ENCODE measurements at places on chromosomes 11 and 22.
A peak's percentile ranks its signal among the peaks of the same experiment; 100 is the strongest.

- no peak for DNase-seq
These were observed 137.6 kb upstream of the TTC12 start for GRCh38 chr11:113176599-113177360.

- DNase-seq, result no peak
These were observed 7.4 kb downstream of the RCN1 start for GRCh38 chr11:32098142-32098903.

DNA sequence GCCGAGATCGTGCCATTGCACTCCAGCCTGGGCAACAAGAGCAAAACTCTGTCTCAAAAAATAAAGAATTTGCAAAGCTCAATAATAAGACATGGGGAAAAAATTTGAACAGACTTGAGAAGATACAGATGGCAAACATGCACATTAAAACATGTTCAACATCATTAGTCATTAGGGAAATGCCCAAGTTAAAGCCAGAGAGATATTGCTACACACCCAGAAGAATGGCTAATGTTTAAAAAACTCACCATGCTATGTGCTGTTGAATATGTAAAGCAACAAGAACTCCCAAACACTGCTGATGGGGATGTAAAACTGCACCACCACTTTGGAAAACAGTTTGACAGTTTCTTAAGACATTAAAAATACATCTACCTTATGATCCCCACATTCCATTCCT, 12.6 kb downstream of the LRRC75B start:
- no peak for DNase-seq

GRCh38 chr11:105393326-105393725, 216.5 kb upstream of the GRIA4 start:
- no peak for DNase-seq

GRCh38 chr11:111983187-111983986, 41.8 kb upstream of the DLAT start:
- DNase-seq, result no peak

DNA sequence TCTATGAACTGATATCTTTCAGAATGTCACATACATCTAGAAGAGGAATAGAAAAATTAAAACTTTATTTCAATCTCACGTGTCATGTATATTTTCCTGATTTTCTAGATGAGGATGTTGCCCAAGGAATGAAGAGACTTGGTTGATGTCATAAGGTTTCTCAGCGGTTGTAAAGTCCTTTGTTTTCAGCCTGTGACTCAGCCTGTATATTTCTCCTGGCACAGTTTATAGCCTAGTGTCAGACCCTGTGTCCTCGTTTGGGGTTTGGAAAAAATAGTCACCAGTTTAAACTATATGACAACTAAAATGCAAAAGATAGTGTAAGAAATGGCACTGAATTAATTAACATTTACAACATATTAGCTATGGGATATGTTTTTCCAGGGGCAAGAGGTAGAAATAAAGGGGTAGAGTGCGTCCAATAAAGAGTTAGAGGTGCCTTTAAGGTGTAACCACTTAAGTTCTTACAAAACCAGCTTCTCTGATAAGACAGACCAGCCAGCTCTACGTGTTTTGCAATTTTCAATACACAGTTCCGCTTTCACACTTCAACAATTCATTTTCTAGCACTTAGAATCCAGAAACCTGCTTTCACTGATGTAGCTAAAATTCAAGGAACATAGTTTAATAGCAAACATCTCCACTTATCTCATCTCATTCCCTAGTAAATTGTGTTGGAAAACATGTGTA, 1432.6 kb upstream of the TENM4 start:
- DNase-seq, result no peak

- DNase-seq, result no peak
These were observed 18.4 kb downstream of the ABTB2 start for GRCh38 chr11:34339149-34340064.

GRCh38 chr22:27719535-27720227, 81.9 kb downstream of the MN1 start:
- DNase-seq, result no peak

DNA sequence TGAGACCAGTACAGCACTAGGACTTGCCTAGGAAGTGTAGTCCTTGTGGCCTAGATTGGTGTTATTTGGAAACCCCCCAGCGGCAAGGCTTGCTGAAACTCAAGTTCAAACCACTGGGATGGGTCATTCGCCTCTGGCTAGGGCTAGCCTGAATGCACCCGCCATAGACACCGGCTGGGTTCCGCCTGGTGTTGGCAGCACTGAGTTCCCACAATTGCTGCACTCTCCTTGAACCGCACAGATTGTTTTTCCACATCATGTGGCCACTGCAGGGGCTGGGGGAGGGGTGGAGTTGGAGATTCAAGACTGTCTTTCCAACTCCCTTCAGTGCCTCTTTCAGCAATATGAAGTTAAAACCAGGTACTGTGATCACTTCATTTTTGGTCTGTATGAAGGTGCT, 43.1 kb downstream of the CCDC73 start:
- no peak for DNase-seq

GRCh38 chr11:30526558-30526957, 59.6 kb downstream of the MPPED2 start:
- DNase-seq, result no peak

DNA sequence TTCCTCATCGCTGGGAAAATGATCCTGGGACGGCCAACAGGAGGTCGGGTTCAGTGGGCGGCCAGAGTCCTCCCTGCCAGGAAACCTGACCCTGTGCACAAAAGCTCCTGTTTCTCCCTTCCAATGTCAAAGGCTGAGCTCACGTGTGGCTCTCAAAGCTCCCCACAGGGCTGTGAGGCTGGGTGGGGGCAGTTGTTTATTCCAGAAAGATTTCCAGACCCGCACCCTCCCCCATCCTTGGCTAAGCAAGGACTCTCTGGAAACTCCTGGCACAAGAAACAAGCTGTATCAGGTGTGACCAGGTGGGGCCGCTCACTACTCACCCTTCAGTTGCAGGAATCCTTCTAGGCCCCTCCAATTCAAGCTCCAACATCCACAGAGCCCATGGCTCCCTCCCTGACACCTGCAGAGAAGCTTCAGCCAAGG, 131.9 kb downstream of the SHANK2 start:
- no peak for DNase-seq

GRCh38 chr11:87173185-87174039, 135.7 kb downstream of the TMEM135 start:
- no peak for DNase-seq

DNA sequence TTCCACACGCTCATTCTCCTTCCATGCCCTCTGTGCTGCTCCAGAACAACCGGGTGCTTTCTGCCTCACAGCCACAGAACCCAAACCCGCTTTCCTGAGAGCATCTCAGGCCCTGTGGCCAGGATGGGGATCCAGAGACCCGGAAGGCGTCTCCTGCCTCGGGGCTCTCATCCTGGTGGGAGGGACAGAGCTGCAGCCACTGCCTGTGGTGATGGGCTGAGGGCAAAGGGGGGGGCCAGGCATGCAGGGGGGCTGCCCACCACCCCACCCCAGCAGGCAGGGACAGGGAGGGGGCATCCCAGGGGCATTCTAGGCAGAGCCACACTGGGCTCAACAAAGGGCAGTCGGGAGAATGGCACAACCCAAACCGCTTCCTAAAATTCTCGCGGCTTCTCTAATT, 41.4 kb downstream of the CERK start:
- no peak for DNase-seq

GRCh38 chr11:19258641-19259230, 18.0 kb upstream of the E2F8 start:
- DNase-seq, result no peak

DNA sequence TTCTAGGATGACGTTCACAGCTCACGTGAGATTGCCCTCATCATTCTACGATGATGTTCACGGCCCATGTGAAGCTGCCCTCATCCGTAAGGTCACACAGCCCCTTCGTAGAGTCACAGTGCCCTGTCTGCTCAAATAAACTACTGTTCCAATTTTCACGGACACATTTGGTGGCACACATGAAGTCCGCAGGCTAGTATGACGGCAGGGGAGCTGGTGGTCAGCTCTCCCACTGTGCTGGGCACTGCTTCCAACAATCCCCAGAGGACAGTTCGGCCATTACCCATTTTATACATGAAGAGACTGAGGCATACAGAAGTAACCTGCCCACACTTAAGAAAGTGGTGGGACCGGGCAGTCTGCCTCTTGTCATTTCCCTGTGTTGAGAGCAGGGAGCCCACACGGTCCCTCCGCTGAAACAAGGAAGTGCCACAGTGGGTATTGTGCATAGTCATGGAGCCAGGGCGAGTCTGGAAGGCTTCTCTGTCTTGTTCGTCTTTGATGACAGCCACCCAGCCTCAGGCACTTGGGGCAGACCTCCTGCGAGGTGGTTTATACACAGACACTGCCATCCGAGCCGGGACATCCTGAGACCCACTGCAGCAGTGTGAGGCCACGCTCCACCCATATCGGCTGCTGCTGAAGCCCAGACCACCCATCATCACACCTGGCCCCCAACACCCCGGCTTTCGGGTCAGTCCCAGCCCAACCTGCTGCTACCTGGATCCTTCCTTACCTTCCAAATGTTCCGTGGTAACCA, 114.3 kb downstream of the PHF21B start:
- no peak for DNase-seq

DNA sequence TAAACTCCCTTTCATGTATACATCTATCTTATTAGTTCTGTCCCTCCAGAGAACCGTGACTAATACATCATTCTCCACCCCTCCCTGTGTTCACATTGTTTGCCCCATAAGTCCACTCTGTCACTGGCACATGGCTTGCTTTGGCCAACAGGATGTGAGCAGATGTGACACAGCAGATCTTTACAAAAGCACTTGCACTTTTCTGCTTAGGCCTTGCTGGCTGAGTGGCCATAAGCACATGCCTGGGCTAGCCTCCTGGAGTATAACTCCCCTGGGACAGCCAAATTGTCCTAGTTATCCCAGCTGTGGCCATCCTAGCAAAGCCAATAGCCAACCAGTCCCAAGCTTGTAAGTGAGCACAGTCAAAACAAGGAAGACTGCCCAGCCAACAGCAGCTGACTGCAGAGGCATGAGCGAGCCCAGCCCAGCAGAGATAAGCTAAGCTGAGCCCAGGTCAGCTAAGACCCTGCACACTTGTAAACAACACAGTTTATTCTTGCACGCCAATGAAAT, 9.7 kb upstream of the RCN1 start:
- DNase-seq, result no peak

DNA sequence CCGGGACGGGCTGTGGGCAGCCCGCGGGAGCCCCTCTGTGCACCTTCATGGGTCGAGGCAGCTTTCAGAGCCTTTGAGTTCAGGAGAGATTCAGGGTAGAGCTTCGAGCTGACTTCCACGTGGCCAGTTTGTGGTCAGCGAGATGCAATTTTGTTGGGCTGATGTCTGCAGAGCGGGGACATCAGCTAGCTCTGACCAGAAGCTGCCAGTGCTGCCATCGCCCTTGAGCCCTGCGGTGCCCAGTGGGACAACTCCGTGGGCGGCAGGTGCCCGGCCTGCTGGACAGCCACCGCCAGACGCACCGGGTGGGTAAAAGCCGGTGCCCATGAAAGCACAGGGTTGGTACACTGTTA, 719 bp downstream of the TALDO1 start:
- peak; percentile 33 for DNase-seq

DNA sequence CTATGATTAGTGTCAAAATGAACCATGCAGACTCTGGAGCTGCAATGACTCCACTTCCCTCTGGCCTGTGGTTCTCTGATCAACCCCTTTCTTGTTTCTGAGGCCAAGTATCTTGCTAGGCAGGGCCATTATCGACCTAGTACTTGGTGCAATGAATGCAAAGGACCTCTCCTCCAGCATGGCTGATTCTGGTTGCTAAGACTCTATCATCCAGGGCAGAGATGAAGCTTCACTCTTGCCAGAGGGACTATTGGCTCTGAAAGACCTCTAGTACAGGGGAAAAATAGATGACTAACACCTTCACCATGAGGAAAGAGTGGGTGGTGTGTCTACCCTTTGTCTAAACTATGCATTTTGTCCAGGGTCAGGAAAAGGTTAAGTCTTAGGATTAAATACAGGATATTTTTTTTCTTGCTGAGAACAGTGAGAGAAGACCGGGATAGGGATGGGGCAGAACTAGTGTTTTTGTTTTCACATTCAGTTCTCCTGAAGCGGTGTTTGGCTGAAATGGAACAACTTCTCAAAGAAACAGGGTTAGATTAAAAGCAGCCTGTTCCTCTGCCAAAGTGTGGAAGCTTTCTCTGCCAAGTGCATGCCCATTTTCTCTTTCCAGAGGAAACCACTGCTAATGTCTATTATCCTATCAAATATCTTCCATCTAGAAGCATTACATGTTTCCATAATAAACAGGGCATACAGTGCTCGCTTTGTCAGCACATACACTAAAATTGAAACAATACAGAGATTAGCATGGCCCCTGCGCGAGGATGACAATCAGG, 5.0 kb upstream of the MTFP1 start:
- DNase-seq, result no peak

DNA sequence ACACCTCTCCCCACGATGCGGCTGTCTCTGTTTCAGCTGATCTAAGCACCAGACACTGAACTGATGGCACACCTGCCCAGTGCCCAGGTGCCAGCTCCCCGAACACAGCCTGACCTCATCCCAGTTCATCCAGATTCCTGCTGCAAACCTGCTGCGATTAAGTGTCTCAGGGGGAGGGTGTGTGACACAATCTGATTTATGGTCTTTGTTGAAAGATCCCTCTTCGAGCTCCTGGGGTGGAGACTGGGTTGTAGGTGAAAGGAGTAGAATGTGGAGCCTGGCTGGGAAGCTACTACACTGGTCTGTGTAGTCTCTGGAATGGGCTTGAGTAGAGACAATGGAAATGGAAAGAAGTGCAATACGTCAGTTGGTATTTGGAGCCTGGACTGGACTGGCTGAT, 390.3 kb downstream of the SHANK2 start:
- DNase-seq, result no peak

DNA sequence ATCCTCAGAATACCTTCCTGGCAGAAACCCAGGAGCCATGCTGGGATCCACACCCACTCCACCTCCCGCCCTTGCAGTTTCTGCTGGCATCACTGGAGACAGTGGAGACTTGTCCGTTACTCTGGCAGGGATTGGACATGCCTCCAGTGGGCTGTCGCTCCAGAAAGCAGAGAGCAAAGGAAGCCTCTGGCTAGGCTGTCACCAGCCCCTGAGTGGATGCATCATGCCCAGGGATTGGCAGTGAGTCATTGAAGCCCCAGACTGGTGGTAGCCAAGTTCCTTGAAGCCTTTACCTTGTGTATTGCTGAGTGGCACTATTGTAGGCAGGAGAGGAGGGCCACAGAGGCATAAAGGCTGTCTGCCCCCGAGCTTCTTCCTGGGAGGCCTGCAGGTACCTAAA, 34.8 kb upstream of the E2F8 start:
- DNase-seq, result no peak

GRCh38 chr22:17946662-17947367, 77.5 kb downstream of the MICAL3 start:
- no peak for DNase-seq

GRCh38 chr11:46856605-46857343, 10.7 kb upstream of the CKAP5 start:
- DNase-seq, result no peak

DNA sequence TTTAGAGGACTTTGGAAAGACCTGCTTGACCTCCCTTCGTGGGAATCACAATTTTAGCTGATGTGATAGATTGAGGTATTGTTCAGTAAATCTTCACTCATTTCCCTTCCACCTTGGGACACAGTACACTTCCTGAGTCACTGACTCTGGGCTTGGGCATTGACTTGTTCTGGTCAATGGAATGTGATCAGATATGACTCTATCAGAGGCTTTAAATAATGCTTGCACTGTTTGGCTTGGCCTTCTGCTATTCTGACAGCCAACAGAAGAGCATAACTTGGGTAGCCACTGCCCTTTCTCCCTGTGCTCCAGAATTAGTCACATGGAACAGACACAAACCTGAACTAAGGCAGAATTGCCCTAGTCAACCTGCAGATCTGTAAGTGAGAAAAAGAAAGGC, 12.5 kb downstream of the PRR5L start:
- DNase-seq, result no peak
